ENCODE measurements at places on chromosomes 4 and X.

DNA sequence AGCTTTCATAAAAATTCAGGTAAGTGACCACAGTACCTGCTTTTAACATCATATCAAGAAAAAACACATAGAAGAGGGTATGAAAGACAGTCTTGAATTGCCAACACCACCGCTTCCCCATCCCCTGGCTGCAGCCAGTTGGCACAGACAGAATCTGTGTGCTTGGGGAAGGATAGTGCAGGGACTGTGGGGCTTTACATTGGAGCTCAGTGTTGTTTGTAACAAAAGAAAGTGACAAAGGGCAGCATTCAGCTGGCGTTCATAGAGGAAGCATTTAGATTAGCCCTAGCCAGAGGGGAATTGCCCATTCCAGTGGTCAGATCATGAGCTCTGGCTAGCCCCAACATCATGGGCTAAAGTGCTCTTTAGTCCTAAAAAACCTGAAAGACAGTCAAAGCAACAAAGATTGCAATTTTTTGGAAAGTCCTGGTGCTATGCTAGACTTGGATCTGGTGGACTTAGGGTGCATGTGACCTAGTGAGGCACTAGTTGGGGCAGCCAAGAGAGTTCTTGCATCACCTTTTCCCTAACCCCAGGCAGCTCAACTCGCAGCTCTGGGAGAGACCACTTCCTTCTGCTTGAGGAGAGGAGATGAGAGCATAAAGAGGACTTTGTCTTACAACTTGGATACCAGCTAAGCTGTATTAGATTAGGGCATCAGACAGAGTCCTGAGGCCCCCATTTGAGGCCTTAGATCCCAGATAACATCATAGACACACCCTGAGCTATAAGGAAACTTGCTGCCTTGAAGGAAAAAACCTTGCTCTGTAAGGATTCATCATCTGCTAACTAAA, 1602.4 kb upstream of the ADGRL3 start:
- no peak for DNase-seq

GRCh38 chr4:2850966-2851798, 7.5 kb downstream of the ADD1 start:
- DNase-seq = no peak

DNA sequence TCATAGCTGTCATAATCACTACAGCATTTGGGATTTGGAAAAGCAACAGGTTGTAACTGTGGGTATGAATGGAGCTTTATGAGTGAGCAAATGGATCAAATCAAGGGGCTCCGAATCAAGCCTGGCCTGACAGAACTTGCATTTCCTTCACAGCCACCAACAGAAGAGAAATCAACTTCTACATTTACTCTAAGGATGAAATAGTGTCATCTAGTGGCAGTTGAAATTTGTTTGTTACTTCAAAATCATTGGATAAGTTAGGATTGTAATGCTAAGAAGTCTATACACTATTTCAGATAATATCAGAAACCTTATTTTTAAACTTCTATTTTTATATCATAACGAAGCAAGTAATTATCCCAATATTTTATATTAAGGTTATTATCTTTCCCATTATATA, 10.7 kb upstream of the WDR17 start:
- no peak for DNase-seq

DNA sequence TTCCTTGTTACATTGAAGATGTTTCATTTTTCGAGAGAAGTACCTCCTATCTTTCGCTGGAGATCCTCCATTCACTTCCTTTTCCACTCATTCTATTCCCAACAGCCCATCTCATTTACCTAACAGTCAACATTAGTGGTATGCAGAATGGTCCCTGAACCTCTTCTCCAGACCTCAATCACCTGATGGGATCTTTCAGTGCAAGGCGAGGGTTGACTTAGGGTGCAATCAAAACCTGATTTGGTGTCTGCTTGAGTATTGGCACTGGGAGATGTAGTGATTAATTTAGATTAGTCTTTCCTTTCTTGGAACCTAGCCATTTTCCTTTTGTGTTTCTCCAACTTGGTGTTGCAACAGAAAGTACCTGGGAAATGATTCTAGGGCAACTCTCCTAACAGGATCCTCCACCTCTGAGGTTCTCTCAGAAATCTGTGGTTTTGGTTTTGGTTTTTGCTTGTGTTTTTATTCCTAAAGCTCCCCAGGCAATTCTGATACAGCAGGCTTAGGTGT, 18.4 kb downstream of the DDX3X start:
- peak; percentile 62 for DNase-seq
